ENCODE measurements at places on chromosomes 1 and 21. TPM values are rescaled to one million over a fixed set of nuclear protein-coding genes. Genes with fewer than 3 reads are reported as not detected.

TMEM82 gene
- total RNA-seq: 10.7 TPM

IGFN1 gene
- 0.04 TPM for total RNA-seq

- no peak overlapping the region for H3K4me3 ChIP-seq
- H3K27ac ChIP-seq: no peak overlapping the region
- H3K27me3 ChIP-seq: no peaks in the 10 kb centered on the region
- no peak for DNase-seq
- H3K4me1 ChIP-seq: peaks cover 7% of the 10 kb centered on the region
These were observed 3.3 kb downstream of the URB1 start for GRCh38 chr21:32389337-32390015.

- no peak for DNase-seq
- H3K27me3 ChIP-seq: no peaks in the 10 kb centered on the region
- H3K4me1 ChIP-seq: no peaks in the 10 kb centered on the region
These were observed 18.0 kb upstream of the RABGGTB start for GRCh38 chr1:75768016-75768415.

SYTL1 gene
- 10.6 TPM for total RNA-seq

Data from hepatocyte (in vitro differentiated cells).